ENCODE measurements at places on chromosomes 1 and 21. TPM values are rescaled to one million over a fixed set of nuclear protein-coding genes. Genes with fewer than 3 reads are reported as not detected.

FMO3 gene
- total RNA-seq = not detected

GRCh38 chr1:244346972-244347618 is 104.6 kb downstream of the ADSS2 start:
- DNase-seq = no peak

FLG2 gene
- total RNA-seq = not detected

- DNase-seq = no peak
These were observed 15.2 kb upstream of the ST3GAL3 start for GRCh38 chr1:43691871-43692815.

GRCh38 chr21:41102281-41102680 is 65.7 kb upstream of the BACE2 start:
- no peak for DNase-seq

FCGR3A gene
- total RNA-seq = 0.13 TPM

DNA sequence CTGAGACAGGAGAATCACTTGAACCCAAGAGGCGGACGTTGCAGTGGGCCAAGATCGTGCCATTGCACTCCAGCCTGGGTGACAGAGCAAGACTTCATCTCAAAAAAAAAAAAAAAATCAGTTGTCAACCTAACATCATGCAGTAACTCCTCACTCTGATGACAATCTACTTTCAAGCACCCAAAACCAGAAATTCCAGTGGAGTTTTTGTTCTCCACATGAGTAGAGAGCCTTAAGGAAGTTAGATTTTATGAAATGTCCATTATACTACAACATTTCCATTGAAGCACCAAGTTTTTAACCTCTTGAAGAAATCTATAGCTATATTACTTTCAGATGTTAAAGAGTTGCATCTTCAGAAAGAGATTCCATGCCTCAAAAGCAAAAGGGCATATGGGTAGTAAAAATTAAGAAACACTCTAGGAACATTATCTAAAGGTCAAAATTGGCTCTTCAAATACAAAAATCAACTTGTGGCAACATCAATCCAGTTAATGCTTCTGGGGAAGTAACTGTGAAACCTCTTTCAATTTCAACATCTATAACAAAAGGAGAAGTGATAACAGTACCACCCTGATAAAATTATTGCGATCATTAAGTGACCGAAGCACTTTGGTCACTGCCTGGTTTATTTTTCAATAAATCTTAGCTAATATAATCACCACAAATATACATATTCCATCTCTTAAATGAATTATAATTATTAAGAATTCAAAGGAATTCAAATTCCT is 7.7 kb downstream of the LPGAT1 start:
- no peak for DNase-seq

LCE6A gene
- not detected for total RNA-seq

DNA sequence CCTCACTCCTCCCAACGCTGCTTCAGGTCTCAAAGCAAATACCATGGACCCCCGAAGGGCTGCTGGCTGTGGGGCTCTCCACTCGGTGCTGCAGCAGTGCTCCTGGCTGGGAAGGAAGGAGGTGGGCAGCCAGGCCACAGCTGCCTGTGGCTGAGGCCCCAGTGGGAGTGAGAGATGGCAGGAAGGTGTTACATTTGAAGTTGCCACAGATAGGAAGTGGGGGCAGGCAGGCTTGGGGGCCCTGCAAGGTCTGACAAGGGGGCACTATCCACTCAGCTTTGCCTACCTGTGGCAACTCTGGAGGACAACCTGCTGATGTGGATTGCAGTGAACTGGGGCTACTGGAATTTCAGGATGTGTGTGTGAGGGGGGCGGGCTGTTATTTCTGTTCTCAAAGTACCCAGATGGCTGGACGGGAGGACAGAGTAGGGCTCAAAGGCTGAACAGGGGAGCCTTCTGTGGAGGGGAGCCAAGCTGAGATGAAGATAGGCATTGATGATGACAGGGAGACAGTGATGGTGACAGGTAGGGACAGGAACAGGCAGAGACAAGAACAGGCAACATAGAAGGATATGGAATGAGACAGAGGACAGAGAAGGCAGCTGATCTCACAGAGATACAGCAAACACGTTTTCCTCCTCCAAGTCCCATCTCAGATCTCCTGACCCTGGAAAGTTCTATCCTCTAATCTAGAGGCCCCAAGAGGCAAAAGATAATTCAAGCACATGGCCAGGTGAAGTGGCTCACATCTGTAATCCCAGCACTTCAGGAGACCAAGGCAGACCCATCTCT is 1.8 kb downstream of the ZNF683 start:
- DNase-seq = no peak

MASP2 gene
- total RNA-seq = 0.41 TPM

DNA sequence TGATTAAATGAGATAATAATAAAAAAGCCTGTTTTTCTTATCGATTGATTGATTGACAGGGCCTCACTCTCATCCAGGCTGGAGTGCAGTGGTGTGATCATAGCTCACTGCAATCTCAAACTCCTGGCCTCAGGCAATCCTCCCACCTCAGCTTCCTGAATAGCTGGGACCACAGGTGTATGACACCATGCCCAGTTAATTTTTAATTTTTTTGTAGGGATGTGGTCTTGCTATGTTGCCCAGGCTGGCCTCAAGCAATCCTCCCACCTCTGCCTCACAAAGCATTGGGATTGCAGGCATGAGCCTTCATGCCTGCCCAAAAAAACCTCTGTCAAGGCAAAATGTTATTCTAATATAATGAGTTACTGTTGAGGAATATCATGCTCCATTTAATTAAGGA is 346.4 kb upstream of the DAB1 start:
- DNase-seq = no peak

GCSAML gene
- total RNA-seq = not detected

DNA sequence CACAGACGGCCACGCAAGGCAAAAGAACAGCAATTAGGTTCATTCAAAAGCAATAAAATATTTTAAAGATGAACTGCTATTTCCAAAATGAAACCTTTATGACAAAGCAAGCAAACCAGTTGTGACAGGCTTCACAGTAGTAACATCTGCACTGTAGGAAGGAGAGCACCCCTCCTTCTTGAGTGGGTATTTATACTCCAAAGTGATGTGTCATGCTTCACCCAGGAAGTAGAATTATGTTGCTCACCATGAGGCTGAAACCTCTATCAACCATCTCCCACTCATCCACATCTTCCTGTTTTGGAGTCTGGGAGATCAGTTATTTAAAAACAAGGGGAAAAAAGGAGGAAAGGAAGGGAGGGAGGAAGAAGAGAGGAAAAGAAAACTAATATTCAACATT is 885 bp downstream of the OR2T10 start:
- DNase-seq = no peak

Measured in Panc1 (cell line).